Cortex of kidney (tissue), 1 donor: ENCODE measurements at places on chromosomes 5 and 9.

DNA sequence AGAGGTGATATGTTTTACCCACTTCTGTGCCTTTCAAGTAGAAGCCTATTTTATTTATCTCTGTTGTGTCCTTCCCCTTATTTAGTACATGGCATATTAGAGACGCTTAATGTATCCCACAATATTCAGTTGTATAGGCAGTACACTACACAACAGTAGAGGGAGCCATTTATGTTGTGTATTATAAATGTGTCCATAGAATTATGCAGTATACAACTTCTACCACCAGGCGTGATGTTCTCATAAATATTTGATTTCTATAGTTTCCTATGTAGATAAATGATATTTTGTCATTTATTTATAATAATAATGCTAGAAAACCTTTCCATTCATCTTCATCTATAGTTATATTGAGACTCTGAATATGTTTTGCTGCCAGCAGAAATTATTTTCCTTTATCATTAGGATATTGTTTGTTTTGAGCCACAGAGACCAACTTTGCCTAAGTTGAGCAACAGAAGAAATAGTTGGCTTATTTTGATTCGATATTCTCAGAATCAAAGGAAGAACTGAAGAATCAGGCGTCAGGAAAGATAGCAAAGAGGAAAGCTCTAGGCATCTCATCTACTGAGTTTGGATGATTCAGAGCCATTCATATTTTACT is 81.7 kb downstream of the ADAMTS19 start:
- DNase-seq, result no peak

DNA sequence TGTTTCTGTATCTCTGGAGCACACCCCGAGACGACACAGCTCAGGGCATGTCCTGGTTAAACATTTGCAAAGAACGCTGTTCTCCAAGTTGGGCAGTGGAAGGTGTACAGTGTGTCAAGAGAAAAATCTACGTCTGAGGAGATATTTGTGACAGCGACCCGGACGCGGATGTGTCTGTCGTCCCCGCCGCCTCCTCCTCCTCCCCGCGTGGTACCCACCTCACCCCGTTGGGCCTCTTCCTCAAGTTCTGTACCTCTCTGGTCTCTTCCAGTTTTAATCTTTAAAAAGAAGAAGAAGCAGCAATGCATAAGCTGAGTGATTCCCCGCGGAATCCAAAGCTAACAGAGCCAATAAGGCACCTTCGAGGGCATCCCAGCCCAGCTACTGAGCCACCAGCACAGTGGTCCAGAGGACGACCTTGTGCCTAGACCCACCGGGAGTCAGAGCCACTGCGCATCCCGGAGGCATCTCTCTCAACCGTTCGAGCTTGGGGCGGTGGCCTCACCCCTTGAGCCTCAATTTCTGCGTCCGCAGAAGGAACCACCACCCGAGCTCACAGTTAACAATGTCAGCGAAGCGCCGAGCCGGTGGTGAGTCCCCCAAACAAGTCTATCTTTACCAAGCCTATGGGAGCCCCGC is 467 bp downstream of the C9orf78 start:
- no peak for DNase-seq

DNA sequence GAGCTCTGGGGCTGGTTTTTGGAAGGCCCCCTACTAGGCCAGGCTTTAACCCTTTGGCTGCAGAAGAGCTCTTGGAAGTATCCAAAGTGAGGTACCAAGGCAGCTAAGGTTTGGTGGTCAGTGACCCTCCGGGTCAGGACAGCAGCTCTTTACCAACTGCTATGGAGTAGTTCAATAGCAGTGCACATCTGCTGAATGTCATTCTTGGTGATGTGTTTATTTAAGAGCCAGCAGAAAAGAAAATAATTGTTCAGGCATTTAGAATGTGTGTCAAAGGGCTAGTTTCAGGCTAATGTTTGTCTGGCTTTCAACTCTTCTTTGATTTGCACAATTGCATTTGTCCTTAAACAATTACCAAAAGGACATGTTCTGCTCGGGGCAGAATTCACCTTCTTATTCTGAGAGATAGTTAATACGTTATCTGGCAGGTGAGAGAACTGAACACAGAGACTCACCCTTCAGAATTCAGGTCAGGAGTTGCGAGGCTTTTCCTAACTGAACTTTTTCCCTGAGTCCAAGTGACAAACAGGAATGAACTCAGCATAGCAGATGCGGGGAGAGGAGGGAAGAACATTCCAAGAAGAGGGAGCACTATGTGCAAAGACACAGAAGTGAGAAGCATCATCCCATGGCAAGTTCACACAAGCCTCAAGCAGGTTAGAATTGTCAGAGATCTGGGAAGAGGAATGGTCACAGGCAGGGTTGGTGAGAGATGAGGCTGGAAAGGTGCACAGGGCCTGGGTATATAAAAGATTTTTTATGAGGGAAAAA is 556.7 kb upstream of the TLE4 start:
- no peak for DNase-seq

GRCh38 chr9:34647084-34647403 is 569 bp downstream of the GALT start:
- DNase-seq, result no peak

GRCh38 chr9:103789686-103790085 is 304.4 kb upstream of the SMC2 start:
- no peak for DNase-seq

- DNase-seq, result no peak
These were observed 194.9 kb downstream of the PALM2AKAP2 start for GRCh38 chr9:109974918-109975276.

GRCh38 chr9:98575379-98576346 is 133.1 kb downstream of the GABBR2 start:
- no peak for DNase-seq

- no peak for DNase-seq
These were observed 78.2 kb upstream of the ARAP3 start for GRCh38 chr5:141760193-141760592.

GRCh38 chr5:151772029-151772845 is 483 bp downstream of the G3BP1 start:
- no peak for DNase-seq

GRCh38 chr5:178207917-178208280 is 3.6 kb downstream of the HNRNPAB start:
- no peak for DNase-seq

GRCh38 chr5:142692321-142692894 is 6.5 kb upstream of the FGF1 start:
- no peak for DNase-seq

DNA sequence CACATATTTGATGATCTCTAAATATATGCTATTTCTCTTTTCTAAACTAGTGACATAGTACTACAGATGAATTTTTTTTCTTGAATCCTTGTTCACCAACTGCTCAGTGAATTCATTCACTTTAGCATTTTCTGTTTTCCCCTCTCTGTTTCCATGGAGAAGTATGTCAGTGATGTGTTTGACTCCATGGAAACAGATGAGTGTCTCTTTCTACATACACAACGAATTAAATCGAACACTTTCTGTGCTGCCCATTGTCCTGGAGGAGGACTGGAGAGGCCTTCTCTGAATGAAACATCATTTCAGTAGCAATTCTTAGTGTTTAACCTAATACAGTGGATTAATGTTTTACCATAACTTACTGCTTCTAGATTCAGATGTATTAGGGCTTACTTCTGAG is 9.5 kb downstream of the INVS start:
- no peak for DNase-seq

DNA sequence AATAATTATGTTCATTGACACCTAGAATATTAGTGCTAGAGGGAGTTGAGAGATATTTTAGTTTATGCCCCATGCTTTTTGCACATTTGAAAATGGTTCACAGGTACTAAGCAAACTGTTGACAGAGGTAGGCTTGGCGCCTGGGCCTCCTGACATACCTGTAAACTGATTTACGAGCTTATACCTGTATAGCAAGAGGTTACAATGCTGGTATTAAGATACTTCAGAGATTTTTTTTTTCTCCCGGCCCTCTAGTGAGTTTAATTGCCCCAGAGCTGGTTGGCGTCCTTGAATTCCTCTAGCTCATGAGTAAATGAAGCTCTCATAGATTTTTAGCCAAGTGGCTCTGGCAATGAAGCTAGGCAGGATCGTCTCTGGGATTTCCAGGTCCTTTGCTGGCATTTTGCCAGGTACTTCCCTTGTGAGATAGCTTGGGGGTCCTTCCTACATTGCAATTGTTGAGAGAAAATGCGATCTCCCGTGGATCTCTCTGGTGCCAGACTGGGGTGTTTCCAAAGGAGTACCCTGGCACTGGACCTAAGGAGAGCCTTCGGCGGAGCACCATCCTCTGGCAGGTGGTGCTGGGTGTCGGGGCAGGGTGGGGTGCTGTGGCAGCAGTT is 9.0 kb downstream of the SLC36A1 start:
- DNase-seq, result no peak

GRCh38 chr5:5979377-5979760 is 399.0 kb downstream of the MED10 start:
- DNase-seq, result no peak

- no peak for DNase-seq
These were observed 178.8 kb downstream of the TRIO start for GRCh38 chr5:14321936-14322335.

DNA sequence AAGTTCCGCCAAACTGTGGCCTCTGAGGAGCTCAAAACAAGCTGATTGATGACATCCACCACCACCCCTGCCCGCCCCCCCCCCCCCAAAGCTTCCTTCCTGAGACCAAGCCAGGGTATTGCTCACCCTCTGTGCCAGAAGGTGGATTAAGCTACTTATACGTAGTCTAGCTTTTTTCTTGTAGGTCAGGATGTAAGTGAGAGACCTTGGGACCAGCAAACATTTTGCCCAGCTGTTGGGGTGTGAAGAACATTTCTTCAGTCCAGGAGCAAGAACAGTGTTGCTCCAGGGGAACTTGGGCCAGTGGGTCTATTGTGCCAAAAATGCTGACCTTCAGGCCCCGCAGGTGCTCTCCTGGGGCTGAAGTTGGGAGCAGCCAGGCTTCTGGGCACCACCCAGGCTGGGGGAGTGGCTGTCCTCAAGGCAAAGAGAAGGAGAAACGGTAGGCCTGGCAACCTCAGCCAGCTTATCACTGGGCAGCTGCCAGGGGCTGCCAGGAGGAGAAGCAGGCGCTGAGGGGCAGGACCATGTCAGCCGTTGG is 18.0 kb downstream of the NEURL1B start:
- DNase-seq, result no peak

DNA sequence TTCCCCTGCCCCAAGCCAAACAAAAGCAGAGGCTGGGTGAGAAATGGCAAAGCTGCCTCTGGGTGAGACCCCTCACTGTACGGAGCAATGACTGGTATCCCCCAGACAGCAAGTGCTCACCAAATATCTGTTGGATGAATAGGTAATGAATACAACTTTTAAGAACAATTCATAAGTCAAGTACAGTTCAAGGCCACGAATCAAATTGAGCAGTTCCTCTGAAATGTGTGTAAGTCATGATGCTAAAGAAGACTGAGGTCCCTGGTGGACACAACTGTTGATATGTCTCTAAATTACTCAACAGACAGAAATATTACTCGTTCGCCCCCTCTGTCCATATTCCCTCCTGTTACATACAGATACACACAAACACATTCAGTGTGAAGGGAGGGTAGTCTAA is 160.7 kb downstream of the GLIS3 start:
- DNase-seq, result no peak

- DNase-seq, result no peak
These were observed 281.3 kb upstream of the CLINT1 start for GRCh38 chr5:158140120-158140731.

DNA sequence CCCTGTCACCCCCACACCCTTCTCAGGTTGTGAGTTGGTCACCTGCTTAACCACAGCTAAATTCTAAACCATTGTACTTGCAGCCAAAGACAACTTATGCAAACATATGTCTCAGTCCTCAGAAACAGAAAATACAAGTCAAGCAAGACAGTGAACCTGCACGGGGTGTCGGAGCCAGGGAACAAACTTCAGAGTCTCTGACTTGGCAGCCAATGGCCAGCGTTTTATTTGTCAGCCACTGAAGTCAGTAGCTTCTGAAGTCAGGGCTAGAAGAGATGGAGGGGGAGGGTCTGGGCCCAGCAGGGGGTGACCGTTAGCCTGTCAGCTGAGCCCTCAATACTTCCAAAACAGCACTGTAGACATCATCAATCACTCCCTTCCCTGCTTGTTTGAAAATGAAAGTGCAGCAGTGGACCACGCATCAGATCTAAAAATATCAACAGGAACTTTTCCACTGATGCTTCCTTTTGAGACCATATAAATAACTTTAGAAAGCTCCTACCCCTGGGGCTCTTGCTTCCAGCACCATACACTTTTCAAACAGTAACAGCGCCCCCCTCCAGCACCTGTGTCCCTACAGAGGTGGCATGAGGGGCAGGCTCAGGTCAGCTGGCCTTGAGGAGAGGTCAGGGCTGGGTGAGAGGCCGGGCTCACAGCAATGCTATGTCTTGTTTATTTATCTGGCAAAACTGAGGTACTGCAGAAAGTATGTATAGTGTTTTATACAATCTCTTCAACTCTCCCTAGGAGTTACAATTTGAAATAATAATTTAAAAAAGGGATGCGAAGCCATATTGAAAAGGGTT is 142.5 kb downstream of the ACER2 start:
- DNase-seq, result no peak

DNA sequence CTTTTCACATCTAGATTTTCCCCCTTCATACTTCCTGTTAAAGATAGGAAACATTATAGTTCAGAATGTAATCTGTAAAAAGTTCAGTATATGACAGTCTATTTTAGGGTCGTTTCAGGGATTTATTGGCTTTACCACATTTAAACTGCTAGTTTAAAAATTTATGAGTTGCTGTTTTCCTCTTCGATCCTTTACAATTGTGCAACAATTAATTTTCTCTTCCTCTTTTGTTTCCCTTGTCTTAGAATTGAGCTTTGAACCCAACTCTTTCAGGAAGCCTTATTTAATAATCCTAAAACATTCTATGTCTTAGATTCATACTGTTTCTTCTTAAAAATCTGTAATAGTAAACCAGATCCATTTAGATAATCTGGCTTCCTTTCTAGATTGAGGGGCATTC is 16.4 kb downstream of the ZSWIM6 start:
- no peak for DNase-seq

- DNase-seq, result no peak
These were observed 7.4 kb upstream of the GLIPR2 start for GRCh38 chr9:36129139-36129538.

DNA sequence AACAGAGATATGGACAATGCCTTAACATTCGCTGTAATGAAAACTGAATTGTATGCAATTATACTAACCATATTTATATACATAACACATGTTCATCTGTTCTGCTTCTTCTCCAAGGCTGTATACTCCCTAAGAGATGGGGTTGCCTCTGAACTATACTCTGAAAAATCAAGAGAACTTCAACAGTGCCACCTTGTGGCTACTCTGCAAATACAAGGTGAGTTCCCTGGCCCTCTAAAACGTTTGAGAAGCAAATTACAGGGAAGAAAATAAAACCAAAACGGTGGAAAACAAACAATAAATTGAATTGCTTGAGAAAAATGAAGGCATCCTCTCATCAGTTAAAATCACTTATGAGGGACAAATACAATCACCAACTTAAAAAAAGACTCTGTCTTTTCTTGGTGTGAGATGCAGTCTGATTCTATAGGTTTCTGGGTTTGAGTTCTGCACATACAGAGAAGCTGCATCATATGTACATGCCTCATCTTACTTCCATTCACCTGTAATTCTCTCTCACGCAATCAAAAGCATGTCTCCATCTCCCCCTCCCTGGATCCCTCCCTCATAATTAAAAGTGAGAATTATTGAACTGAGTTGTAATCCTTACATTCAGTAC is 98.6 kb downstream of the FBXW11 start:
- no peak for DNase-seq
